ENCODE measurements at places on chromosomes 3 and 15.

DNA sequence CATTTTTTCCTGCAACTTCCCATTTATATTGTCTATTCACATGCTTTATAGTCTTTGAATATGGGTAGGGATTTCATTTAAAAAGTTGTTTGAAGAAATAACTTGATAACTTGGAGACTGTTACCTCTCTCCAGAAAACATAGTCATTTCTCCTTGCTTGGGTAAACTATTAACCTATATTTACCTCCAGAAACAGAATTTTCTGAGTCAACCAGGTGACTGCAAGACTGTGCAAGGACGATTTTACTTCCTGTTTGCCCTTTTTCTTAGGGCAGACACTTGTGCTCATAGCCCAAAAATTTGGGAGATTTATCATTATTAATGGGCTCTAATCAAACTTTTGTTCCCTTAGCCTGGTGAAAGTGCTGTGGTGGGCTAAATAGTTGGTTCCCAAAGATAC is 14.3 kb upstream of the MOBP start:
- DNase-seq = no peak

DNA sequence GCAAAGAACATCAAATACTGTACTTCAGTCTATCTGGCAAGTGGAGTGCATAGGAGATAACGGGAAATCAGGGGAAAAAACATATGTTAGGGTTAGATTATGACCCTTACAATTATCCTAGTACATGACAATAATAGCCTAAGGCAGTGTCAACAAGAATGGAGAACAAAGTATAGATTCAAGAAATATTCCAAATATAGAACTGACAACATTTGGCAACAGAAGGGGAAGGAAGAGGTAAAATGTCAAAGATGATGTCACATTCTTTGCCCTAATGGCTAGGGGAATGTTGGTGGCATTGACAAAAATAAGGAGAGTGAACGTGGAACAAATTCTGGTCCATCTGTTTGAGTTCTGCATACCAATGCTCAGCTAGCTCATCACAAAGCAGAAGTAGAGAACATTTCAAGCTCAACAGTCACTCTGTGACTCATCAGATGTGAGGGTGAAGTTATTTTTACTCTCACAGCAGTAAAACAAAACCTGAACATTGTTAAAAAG is 15.5 kb upstream of the ATP8B4 start:
- no peak for DNase-seq

DNA sequence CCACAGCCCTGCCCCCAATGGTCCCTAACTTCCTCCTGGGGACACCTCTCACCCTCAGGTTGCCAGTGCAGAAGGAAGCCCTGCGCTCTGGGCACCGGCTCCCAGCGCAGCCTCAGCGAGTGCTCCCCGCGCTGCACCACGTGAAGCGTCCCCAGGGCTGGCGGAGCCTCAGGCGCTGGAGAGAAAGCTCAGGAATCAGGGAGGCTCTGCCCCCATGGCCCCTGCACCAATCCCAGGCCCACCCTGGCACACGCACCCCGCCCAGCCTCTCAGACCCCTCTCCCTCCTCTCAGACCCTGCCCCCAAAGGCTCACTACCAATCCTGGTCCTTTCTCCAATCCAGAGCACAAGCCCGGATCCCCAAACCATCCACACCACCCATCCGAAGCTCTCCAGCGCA is 6.9 kb downstream of the COL7A1 start:
- DNase-seq = no peak

- no peak for DNase-seq
These were observed 18.1 kb upstream of the PTPN23 start for GRCh38 chr3:47362701-47363100.

DNA sequence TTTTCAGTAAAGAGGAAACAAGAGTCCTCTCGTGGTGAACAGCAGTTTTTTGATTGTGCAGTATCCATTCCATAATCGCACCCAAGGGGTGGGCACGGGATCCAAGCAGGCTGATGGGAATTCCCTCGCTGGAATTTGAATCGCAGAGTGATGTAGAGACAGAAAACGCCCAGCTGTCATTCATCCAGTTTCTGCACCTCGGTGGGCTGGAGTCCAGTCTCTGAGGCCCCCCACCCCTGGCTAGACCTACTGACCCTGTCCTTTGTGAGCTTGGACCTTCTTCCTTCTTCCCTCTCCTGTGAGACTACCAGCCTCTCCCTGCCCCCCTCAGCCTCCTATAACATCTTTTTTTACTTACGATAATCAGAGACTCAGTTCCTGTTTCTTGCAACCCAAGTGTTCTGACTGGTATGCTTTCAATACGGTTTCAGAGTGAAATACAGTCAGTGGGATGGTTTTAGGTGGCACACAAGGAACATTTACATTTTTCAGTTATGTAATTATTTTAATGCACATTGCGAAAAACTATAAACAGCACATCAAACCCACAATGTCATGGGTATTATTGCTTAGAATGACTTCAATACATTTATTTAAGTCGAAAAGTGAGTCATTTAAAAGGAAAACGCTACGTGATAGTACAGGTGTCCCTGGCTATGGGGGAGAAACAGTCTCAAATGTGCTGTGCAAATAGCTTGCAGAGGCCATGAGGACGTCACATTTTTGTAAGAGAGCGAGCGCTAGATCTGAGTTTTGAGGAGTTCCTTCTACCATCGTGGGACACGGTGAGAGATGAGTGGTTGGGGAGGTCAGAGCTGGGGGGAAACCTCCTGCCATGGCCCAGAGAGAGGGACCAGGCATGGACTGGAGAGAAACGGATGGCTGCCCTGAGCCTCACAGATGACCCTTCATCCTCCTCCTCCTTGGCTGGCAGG is 37.5 kb upstream of the CHST2 start:
- no peak for DNase-seq

- no peak for DNase-seq
These were observed 64.3 kb downstream of the OSTN start for GRCh38 chr3:191263365-191263764.

DNA sequence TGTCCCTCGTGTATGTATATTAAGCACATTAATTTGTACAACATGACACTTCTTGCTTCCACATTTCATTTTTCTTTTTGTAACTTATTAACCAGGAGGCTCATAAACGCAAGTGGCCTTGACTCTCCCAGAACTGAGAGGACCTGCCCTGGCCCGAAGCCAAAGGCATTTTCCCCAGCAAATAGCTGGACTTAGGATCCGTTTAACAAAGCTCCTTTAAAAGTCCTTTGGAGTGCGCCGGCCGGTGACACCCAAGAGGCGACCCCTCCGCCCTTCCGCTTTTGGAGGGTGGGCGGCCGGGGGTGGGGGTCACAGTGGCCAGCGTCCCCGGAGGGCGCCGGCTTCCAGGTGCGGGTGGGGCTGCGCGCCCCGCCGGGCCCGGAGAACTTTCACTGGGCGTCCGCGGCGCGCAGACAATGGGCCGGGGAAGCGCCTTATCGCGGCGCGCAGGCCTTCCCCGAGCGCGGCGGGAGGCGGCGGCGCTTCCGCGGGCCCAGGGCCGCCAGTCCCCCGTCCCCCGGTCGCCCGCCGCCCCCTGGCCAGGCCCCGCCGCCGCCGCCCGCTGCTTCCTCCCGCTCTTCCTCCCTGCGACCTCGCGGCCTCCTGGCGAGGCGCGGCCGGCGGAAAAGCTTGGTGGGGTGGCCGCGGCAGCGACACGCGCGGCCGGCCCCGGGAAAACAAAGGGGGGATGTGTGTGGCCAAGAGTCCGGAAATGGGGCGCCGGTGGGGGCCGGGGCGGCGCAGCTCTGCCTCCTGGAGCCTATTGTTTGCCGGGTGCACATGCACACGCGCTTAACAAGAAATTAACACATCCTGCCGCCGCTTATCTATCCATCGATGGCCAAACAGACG is 613.4 kb downstream of the MCTP2 start:
- no peak for DNase-seq

DNA sequence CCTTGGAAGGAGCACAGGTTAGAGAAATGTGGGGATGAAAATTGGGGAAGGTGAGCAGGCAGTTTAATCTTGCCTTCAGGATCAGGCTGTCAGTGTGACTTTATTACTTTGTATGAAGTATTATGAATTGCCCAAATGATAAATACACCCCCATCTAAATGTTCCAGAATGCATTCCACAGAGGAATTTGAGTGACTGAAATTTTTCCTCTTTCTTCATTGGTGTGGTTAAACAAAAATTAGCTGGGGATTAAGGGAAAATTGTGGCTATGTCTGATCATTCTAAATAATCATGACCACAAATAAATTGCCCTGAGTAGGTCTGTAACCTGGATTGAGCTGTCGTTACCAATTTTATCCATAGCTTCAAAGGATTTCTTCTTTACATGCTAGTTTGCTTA is 33.5 kb downstream of the FAM98B start:
- no peak for DNase-seq

DNA sequence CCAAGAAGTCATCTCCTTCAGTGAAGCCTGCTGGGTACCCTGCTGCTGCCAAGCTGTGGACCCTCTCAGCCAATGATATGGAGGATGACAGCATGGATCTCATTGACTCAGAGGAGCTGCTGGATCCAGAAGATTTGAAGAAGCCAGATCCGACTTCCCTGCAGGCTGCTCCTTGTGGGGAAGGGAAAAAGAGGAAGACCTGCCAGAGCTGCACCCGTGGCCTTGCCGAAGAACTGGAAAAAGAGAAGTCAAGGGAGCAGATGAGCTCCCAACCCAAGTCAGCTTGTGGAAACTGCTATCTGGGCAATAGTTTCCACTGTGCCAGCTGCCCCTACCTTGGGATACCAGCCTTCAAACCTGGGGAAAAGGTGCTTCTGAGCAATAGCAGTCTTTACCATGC is 13.7 kb upstream of the ANP32A start:
- no peak for DNase-seq

GRCh38 chr3:196518966-196519717 is 4.0 kb upstream of the SMCO1 start:
- peak; percentile 35 for DNase-seq

DNA sequence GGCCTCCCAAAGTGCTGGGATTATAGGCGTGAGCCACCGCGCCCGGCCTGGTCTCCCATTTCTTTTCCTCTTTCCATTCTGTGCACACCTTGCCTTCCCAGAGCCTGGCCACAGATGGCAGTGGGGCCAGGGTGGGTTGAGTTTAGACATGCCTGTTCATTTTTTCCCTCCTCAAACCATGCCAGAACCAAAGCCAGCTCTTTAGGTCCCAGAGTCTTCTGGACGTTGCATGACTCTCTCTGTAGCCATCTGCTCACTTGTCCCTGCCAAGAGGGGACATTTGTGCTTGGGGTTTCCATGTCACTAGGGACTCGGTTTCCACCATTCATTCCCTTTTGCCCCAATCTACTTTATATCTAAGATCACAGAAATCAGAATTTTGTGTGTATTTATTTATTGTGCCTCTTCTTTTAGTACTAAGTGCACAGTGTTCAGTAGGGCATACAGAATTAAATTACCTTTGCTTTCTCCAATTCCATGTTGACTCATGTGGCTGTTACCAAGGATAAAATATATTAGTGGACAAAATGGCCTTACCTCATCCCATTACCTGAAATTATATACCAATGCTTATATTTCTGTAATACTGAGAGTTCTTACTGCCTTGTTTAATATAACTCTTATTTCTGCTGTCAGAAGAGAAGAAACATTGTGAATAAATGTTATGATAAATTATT is 49.6 kb downstream of the USP13 start:
- no peak for DNase-seq

DNA sequence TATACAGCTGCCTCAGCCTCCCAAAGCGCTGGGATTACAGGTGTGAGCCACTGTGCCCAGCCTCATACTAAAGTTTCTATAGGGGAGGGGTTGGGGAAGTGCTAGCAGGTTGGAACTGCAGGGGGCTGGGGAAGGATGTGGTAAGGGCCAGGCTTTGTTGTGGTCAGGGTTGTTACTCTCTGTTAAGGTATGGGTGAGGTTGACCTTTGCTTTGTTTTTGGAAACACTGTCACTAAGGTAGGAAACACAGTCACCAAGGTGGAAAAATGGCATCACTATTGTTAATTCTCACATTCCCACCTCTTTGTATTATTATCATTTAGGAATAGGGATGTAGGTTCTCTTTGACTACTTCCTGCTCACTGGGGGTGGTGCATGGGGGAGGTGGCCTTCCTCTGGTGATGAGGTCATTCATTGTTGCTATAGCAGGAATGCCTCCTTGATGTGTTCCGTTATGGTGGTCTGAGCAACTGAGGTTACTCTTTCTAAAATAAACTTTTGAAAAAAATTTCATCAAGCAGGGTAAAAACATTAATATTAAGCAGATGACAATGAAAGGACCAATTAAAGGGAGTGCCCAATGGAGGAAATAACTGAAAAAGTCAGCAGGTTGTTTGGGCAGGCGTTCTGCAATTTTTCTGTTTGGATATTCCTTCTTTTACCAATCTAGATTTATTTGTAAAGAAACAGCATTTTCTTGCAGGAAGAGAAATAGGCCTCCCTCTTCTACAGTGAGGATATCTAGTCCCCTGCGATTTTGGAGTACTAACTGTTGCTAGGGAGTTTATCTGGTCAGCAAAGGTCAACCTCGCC is 150.5 kb downstream of the WDR76 start:
- DNase-seq = no peak

DNA sequence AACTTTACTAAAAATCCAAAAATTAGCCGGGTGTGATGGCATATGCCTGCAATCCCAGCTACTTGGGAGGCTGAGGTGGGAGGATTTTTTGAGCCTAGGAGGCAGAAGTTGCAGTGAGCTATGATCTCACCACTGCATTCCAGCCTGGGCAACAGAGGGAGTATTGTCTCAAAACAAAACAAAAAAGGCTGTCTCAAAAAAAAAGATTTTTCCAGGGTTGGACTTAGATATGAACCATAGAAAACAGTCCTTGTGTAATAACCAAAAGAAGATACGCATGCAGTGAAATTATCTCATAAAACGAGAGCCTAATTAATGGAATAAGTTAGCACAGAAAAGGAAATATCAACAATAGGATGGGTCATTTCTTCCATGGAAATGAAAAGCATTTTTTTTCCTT is 320.4 kb upstream of the RASGRP1 start:
- no peak for DNase-seq

- no peak for DNase-seq
These were observed 91.7 kb downstream of the PIK3R4 start for GRCh38 chr3:130654921-130655320.

DNA sequence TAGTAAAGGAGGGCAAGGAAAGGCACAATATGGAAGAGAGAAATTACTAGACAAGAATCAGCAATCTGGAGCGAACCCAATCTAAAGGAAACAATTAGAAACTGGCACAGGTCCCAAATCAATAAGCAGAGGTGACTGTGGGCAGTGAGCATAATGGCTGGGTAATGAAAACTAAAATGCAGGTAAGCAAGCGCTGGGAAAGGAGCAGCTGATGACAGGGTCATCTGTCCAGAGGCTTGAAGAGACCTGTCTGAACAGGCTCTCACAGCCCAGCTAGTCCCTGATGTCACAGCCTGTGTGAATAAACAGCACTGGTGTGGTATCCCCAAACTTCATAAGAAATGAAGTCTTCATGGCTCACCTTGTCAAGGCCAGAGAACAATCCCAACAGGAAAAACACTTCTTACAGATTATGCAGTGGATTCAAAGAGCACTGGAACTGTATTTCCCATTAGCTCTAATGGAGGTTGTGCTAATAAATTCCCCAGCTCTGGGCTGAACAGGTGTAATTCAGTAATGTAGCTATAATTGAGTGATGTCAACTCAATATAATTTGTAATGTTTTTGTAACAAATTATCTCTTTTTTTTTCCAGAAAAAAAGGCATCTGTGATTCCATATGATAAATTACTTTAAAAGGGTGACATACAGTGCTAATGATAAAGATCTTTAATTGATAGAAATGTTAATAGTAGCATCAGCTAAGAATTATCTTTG is 197.3 kb downstream of the FHIT start:
- no peak for DNase-seq

Measured in activated T-helper 1 cell treated with anti-CD3 and anti-CD28 coated beads, Interleukin-2, amount 50 U/mL, for 16 hours (primary cell).